ENCODE measurements at places on chromosomes 2 and 18.

- no peak for DNase-seq
These were observed 32.1 kb downstream of the E2F6 start for GRCh38 chr2:11433822-11434221.

GRCh38 chr18:9861157-9861556 is 24.6 kb upstream of the TXNDC2 start:
- DNase-seq, result no peak

DNA sequence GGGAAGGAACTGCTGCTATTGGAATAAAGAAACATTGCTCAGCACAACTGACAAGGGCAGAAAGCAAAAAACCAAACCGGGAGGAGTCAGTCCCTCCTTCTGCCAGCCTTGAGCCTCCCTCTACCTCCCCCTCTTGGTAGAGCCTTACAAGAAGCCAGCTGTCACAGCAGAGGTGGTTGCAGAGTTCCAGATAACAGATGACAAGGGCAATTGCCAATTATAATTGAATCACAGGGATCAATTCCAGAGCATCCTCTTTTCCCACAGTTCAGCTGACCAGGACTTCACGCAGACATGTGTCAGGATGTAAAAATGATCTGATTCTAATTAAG is 548.2 kb upstream of the LRRTM1 start:
- DNase-seq, result no peak

DNA sequence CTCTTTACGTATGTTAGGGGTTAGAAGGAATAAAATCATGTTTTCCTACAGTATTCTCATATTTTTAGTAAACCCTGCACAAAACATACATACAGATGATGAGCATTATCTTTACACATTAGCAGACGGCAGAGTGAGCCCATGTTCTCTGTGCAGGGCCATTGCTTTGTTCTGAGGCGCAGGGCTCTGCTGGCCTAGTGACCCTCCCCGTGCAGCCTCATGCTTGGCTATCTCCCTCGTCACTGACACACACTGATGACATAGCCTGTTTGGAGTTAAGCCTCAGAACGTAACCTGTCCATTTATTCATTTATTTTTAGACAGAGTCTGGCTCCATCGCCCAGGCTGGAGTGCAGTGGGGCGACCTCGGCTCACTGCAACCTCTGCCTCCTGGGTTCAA is 115.9 kb upstream of the FOSL2 start:
- DNase-seq, result no peak

- DNase-seq, result no peak
These were observed 84.1 kb downstream of the EPAS1 start for GRCh38 chr2:46381263-46381849.

DNA sequence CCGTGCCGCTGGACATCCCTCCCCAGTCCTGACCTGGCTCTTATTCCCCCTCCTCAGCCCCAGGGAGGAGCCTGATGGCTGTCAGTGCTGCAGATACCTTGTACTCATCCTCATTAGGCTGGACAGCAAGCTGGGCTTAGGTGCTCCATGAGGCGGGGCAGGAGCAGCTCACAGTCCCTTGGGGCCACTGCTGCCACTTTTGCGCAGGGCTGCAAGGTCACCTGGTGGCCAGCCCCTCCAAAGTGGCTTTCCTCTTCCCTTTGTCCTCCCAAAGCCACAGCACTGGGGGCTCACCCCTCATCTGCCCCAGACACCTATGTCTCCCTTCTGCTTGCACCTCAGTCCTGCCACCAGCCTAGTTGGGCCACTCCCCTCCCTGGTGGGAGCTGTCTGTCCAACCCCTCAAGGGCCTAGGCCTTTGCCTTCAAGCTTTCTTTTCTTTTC is 60.8 kb downstream of the FAM168B start:
- no peak for DNase-seq

DNA sequence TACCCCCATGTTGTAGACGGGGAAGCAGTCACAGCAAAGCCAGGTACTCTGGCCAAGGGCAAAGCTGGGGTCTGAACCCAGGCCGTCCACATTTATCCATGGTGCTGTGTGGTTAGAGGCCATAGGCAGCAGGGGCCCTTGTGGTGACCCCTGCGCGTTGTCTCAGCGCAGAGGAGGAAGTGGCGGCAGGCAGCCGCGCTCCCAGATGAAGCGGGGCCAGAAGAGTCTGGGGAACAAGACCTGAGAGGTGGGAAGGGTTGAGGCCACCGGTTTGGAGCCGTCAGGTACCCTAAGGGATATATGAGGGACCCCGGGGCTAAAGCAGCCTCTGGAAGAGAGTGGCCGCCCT is 770 bp downstream of the ZNF396 start:
- no peak for DNase-seq

- no peak for DNase-seq
These were observed 17.2 kb downstream of the COMMD1 start for GRCh38 chr2:61922714-61923113.

DNA sequence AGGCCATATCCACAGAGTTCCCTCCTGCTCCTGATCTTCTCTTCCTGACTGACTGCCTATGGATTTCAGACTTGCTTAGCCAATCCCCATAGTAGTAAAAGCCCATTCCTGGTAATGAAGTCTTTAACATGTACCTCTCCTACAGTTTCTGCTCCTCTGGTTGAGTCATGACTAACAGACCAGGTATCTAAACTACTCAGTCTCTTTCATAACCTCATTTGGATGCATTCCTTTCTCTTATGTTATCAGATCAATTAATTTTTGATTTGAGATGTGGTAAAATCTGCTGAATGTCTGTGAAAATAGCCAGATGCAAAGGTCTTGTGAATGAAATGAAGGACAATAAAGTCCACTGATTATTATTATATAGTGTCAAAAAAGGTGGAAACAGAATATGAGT is 198.0 kb downstream of the NBAS start:
- DNase-seq, result no peak

GRCh38 chr18:22879293-22879692 is 53.8 kb upstream of the RBBP8 start:
- no peak for DNase-seq

DNA sequence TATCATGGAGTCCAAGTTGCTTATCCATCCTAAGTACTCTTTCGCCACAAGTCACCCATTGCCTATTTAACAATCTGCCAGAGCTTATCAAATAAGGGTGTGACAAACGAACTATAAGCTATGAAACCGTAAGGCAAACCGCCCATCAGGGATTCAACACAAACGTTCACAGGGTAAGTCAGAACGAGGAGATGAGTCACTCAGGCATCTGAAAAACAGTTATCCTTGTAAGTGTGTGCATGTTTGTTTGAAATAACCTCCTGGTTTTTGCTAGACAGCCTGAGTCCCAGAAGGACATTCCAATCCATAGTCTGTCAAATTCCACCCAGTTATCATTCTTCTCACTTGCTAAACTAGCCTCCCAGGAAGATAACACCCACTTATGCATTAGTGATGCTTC is 299.1 kb downstream of the PAX3 start:
- DNase-seq, result no peak

DNA sequence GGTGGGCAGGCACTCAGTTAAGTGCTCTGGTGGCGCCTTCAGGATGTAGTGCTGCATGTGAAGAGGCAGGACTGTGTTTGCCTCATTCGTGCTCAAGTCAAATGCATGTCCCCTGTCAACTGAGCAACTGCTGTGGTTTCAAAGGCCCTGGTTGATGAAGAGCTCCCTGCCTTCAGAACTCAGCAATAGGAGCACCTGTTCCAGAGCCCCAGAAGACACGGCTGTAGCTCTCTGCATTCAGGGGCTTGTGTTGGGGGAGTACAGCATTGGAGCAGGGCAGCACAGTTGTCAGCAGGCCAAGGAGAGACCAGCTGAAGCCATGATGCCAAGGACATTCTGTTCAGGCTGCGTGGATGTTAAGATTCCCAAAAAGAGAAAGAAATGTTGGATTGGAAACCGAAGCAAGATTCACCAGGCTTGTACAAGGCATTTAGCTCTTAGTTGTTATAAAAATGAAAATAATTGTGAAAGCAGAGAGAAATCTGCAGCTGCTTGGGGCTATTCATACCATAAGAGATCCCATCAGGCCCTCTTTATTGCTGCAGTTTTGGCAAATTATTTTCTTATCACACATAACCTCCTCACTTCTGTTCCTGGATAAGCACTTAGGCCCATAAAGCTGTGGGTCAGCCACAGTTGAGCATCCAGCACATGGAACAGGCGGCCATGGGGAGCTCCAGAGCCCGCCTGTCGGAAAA is 252.4 kb upstream of the ZNF521 start:
- no peak for DNase-seq

- no peak for DNase-seq
These were observed 185.0 kb upstream of the CCDC150 start for GRCh38 chr2:196454492-196454891.

- no peak for DNase-seq
These were observed 39.5 kb upstream of the MARCO start for GRCh38 chr2:118902266-118903028.

DNA sequence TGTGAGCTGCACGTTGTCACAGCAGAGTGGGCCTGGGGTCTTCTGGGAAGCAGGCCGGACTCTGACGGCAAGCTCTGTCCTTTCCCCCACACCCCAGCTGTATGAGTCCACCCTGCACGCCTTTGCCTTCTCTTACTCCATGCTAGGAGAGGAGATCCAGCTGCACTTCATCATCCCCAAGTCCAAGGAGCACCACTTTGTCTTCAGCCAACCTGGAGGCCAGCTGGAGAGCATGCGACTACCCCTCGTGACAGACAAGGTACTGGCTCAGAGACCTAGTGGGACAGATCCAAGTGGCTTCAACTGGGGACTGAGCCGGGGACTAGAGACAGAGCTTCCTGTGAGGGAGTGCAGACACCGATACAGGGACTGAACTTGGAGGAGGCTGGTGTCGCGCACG is 40.1 kb downstream of the NTSR2 start:
- DNase-seq, result no peak

GRCh38 chr2:25966531-25967270 is 15.6 kb downstream of the KIF3C start:
- no peak for DNase-seq

DNA sequence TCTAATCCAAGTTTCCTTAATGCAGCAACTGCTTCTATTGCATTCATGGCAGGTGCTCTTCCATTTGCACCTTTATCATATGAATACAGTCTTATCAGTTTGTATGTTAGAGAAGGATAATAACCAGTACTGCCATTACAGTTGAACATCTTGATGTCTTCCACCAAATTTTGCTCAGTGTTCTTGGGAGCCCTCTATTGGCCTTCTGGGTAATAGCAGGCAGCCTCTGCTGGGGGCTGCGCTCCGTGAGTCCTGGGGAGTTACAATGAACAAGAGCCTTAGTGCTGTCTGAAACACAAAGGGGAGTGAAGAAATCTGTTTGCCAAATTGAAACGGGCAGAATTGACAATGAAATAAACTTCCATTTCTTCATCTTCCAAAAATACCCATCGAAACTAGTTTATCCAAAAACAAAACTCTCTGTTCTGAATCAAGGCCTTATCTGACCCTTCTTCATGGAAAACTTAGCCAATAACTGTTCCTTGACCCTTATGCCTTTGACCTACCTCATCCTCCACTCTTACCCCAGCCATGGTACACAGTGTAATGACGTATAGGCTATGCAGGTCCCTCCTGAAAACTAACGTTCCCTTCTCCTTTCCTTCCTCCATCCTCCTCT is 79.9 kb downstream of the ALK start:
- DNase-seq, result no peak

DNA sequence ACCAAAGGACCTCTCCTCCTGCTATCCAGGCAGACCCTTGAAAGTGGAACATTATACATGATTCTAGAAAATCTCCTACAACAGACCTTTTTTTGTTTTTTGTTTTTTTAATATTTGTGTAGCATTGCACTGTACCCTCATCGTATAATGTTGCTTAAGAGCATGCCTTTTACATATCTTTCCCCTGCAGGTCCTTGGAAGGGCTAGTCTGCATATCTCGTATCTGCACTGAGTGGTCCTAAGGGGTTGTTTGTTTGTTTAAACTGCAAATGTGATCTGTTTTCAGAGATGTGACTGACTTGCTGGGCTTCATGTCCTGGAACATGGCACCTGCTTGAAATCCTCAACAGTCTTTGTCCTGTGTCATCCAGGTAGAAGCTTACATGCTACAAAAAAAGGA is 204.1 kb downstream of the FAM210A start:
- DNase-seq, result no peak

- DNase-seq, result no peak
These were observed 40.9 kb upstream of the GPC1 start for GRCh38 chr2:240394549-240394948.

DNA sequence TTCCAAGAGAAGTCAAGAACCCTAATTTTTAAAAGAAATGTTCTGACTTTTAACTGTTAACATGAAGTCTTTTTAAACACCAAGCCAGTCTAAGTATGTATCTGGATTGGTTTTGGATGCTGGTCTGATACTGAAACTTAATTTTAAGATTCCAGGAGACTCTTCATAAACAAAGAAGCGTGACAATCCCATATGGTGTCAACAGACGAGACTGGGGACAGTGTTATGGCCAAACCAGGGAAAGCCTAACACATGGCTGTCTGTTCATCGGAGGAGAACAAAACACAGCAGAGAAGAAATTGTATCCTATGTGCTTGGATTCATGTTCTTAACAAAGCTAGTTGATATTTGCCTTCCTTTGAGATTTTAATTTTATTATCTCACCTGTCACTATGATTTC is 80.5 kb upstream of the UPP2 start:
- no peak for DNase-seq

DNA sequence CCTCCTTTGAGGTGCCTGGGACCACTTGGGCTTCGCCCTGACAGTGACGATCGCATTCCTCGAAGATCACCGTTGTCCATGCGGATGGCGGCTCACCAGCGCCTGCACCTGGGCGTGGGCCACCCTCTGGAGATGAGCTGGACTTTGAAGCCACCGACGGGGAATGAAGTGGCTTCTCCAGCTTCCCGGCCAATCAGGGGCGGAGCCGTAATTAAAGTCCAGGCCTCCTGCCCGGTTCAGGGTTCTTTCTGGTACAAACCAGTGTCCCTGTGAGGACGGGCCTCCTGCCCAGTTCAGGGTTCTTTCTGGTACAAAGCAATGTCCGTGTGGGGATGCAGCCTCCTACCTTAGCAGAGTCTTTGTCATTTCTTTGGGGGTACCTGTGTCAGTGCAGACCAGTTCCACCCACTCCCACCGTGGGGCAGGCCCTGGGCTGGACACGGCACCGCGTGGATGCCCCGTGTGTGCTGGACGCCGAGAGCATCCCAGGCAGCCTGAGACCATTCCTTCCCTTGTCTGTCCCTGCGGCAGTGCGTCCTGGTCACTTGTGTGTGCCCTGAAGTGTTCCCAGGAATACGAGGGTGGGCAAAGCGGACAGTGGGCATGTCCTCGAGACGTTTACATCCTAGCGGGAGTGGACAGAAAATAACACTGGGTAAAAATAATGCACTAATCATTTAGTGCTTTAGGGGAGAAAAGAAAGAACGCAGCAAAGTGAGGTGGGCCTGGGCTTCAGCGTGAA is 55.0 kb downstream of the KCNG2 start:
- no peak for DNase-seq

GRCh38 chr2:73290049-73290839 is 3.1 kb downstream of the EGR4 start:
- DNase-seq, result no peak

GRCh38 chr18:23258566-23259469 is 123.5 kb downstream of the CABLES1 start:
- DNase-seq, result no peak

DNA sequence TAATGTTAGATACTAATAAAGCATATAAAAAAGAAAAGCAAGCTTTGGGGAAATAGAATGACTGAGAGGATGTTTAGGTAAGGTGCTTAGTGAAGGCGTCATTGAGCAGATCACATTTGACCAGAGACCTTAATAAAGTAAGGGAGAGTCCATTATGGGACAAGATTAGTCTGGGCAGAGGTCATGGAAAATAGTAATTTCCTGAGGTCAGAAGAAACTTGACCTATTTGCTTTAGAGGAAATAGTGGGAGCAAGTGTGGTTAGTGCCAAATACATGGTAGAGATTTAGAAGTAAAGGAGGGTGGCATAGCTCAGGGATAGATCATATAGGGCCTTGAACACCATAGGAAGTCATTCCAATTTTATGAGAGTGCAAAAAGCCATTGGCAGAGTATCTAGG is 24.5 kb upstream of the SLC8A1 start:
- no peak for DNase-seq

All from activated T-helper 9 cell treated with anti-CD3 and anti-CD28 coated beads, Interleukin-2, amount 50 U/mL, for 16 hours (primary cell).